Ovary (tissue), 10 donors: ENCODE measurements at places on chromosomes 2 and 18.

GRCh38 chr2:30331038-30331437 is 99.7 kb downstream of the LBH start:
- no peak for DNase-seq

DNA sequence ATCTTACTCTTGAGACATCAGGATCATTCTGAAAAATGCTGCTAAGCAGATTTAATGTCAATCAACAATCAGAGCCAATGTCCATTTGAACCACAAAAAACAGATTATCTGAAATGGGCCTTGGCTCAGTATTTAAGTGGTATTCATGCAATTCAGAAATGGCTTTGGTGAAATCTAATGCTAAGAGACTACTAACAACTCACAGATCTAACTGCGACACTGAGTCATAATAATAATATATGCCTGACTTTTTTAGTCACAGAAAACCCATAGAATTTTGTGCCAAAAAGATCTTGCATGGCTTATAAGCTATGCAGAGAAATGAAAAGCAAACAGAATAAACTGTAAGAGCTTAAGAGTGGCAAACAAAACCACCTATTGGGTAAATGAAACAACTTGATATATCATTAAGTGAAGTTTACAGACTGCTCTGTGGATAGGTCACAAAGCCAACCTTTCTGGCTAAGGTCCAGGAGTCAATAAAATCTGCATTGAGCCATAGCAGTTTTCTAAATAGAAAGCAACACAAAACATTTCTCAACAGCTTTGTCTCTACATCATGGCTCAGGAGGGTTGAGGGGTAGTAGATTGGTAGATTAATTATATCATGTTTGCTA is 234.3 kb downstream of the LRATD1 start:
- DNase-seq = no peak

DNA sequence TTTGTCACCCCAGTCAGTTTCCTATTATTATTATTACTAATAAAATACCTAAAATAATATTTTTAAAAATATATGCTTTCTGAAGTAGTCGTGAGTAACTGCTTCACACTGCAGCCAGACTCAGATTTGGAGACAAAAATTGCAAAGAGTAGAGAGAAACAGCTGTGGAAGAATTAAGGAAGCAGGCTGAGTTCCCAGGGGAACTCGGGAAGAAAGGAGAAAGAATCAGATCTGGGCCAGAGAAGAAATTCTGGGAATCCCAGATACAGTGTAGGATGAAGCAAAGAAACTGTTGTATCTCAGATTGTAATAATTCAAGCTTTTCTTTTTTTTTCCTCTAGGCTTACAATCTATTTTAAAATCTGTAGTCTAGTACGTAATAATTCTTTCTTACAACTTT is 182.3 kb downstream of the FTCDNL1 start:
- DNase-seq = no peak

- DNase-seq = no peak
Observed at GRCh38 chr18:10038268-10038667, 124.5 kb downstream of the VAPA start.

GRCh38 chr2:98455494-98455976 is 10.9 kb downstream of the INPP4A start:
- no peak for DNase-seq

DNA sequence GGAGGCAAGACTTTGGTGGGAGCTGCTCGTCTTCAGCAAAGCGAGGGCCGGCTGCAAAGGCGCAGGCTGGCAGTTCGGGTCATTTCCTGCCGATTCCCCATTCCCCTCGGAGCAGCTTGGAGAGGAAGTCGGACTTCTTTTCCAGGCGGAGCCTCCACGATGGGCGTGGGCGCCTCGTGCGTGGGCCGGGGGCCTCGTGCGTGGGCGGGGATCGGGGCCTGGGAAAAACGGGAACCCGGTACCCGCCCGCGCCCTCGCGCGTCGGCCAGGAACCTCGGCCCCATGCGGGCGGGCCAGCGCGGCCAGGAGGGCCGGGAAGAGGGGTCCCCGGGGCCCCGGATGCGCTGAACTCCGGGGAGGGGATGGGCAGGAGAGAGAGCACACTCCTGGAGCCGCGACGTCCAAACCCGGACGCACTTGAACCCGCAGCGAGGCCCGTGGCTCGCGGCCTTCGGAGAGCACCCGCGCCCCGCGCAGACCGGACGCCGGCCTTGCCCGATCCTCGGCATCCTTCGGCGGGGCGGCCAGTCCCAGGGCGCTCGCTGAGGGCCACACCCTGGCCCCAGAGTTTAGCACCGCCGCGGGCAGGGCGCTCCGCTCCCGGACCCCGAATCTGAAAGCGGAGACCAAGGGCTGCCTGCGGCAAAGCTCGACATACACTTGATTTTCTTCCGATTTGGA is 368.4 kb downstream of the MTX2 start:
- DNase-seq = peak; percentile 86

DNA sequence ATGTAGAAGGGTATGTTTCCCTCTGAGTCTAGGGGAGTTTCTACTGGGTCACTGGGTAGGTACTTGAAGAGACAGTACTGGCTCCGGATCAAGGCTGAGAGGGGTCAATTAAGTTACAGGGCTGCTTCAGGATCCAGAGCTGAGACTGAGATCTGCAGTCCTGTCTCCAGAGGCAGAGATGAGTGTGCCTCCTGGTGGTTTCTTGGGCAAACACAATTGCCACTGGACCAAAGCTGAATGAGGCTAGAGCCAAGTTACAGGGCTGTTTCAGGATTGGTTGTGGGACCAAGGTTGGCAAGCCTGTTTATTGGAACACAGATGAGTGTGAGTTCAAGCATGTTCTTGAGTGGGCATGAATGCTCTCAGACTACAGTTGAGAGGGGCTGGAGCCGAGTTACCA is 157.9 kb downstream of the ADCYAP1 start:
- no peak for DNase-seq

GRCh38 chr2:189719571-189719970 is 43.0 kb downstream of the OSGEPL1 start:
- DNase-seq = no peak

GRCh38 chr18:63119647-63120046 is 199.9 kb downstream of the BCL2 start:
- DNase-seq = no peak

- peak; percentile 66 for DNase-seq
Observed at GRCh38 chr2:8677646-8678592, 3.9 kb upstream of the ID2 start.

DNA sequence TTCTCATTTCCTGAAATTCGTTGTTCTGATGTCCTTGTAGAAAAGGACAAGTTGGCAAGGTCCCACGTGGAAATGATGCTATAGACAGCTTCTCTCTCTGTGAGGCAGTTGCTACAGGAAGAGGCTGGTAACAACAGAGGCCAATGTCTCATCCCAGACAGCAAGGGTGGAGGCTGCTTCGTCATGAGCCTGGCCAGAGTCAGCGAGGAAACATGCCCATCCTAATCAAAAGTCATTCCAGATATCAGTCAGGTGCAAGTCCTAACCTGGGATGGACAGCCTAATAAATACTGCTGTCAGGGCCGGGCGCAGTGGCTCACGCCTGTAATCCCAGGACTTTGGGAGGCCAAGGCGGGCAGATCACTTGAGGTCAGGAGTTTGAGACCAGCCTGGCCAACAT is 6.4 kb upstream of the SMAD7 start:
- DNase-seq = no peak

DNA sequence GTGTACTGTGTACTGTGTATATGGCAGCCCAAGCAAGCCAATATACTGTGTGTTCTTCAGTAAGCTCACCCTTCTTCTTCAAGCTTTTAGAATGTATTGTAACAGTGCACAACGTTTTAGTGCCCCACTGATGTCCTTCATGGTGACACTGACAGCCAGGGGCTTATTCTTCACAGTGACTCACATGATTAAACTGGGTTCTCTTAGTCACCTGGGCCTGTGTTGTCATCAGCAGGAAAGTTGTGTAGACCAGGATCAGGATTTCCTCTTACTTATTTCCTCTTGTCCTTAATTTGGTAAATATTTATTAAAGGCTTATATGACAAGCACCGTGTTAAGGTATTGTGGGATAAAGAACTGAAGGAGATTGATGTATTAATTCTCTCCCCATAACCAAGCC is 67.9 kb upstream of the THOC1 start:
- DNase-seq = no peak

- DNase-seq = no peak
Observed at GRCh38 chr2:163692081-163692480, 43.7 kb downstream of the FIGN start.

DNA sequence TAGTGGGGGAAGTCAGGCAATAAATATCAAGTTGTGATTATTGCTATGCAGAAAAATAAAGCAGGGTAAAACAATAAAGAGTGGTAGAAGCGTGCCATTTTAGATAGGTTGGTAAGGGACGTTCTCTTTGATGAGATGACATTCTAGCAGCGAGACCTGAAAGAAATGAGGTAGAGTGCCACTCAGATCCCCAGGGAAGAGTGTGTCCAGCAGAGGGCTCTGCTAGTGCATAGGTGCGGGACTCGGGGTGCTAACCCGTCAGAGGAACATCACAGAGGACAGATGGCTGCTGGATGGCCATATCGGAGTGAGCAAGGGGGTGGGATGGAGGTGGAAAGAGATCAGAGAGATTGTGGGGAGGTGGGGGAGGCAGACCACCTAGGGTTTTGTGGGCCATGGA is 16.3 kb upstream of the GTF2A1L start:
- no peak for DNase-seq

DNA sequence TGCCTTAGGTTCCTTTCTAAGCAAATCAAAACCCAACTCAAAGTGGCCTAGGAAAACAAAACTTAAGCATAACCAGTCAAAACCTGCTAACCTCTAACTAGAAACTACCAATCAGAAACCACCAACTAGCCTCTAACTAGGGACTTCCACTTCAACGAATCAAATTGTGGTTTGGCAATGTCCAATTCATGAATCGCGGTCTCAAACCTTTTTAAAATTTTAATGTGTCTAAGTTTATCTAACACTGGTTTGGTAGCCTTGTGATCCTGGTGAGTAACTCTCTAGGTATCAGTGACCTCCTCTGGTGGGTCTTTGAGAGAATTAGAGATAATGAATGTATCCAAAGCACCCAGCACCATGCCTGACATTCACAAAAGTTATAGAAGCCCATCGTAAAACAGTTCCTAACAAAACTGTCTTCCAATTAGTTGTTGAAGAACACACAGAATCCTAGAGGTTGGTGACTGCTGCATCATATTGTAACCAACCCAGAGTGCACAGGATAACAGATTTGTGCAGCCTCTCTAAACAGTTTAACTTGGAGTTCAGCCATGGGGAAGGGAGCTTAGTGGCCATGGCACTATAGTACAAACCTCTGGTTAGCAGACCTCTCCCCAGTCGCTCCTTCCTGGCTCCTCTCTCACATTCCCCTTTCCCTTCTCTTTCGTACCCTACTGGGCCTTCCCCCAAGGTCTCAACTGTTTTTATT is 45.2 kb upstream of the B3GNT2 start:
- DNase-seq = no peak

DNA sequence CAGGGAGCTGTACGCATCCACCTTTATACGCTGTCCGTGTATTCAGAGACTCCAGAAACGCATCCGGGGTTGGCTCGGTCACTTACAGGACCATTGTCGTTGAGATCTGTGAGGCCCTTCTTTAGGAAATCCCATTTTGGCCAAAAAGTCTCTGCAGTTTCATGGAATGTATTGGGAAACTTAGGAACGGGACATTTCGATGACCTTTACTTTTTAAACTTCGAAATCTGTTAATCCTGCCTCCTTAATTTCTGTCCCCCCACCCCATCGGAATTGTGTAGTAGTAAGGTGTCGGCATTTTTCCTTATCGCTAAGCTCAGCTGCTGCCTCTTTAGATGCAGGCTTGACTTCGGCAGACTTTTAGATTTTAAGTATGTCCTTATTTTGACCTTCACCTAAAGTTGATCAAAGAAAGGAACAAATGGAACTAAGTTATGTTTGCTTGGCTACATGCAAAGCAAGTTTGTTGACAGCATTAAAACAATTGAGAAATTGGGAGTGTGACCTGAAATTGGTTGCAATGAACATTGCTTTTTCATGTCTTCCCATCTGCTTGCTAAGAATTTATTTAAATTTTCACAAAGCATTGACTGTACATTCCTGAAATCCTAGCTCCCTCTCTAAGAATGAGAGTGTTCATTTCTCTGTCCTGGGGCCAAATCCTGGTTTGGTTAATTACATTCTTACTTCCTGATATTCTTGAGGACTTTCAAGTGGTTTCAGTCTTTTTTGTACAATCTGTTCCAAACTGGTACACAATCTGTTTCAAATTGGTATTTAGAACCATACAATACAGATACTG is 884 bp upstream of the RAPH1 start:
- no peak for DNase-seq

GRCh38 chr18:26757263-26758019 is 108.1 kb downstream of the AQP4 start:
- DNase-seq = no peak

GRCh38 chr2:200383380-200384110 is 77.1 kb downstream of the SPATS2L start:
- DNase-seq = peak; percentile 34

DNA sequence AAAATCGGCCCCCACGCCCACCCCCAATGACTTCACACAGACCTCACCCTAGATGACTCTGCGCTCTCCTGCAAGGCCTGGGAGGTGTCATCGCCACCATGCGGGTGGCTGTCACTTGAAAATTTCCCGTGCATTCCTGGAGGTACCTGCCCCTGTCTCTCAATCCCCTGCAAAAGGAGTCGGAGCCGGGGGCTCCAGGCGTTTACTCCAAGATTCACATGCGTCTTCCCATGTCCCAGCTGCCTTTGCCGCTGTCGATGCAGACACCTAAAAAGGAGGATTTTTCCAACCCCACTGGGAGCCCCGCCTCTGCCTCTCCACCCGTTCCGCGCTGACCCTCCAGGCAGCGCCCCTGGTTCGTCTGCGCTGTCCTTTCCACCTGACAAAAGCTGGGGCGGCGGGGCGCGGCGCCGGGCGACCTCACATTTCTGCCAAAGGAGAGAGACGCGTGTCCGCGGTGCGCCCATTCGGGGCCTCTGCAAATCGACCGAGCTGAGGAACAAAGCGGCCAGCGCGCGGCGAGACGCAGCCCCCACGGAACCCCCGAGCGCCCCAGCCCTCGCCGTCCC is 667 bp downstream of the REEP1 start:
- no peak for DNase-seq

- DNase-seq = peak; percentile 63
Observed at GRCh38 chr2:234770031-234770506, 181.7 kb upstream of the SH3BP4 start.

- no peak for DNase-seq
Observed at GRCh38 chr2:63053889-63054602, 3.4 kb downstream of the OTX1 start.

GRCh38 chr2:16960579-16960978 is 294.9 kb upstream of the CYRIA start:
- DNase-seq = no peak

DNA sequence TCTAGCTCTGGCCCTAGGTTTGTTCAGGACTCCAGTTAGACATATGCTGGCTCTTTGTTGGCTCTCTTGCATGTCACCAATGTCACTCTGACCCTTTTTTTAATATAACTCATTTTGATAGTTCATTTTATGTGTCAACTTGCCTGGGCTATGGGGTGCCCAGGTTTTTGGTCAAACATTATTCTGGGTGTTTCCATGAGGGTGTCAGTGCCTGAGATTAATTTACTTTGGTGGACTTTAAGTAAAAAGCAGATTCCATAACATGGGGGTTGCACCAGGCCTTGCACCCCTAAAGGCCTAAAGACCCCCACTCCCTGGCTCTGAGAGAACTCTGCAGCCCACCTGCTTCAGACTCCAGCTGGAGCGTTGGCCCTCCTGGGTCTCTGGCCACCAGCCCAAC is 48.1 kb upstream of the SNTG2 start:
- no peak for DNase-seq

GRCh38 chr2:3348767-3349166 is 28.9 kb downstream of the EIPR1 start:
- DNase-seq = no peak
